ENCODE measurements at places on chromosomes 7 and 10. TPM values are rescaled to one million over a fixed set of nuclear protein-coding genes. Genes with fewer than 3 reads are reported as not detected.

The BTAF1 gene
- 54.3 TPM for total RNA-seq

GRCh38 chr7:95454438-95455045 lies 19.7 kb upstream of the PON2 start:
- H3K27me3 ChIP-seq = no peaks in the 10 kb centered on the region
- no peaks in the 10 kb centered on the region for H3K36me3 ChIP-seq
- no peak overlapping the region for H3K4me3 ChIP-seq
- H3K27ac ChIP-seq = no peak overlapping the region
- no peak for DNase-seq

DNA sequence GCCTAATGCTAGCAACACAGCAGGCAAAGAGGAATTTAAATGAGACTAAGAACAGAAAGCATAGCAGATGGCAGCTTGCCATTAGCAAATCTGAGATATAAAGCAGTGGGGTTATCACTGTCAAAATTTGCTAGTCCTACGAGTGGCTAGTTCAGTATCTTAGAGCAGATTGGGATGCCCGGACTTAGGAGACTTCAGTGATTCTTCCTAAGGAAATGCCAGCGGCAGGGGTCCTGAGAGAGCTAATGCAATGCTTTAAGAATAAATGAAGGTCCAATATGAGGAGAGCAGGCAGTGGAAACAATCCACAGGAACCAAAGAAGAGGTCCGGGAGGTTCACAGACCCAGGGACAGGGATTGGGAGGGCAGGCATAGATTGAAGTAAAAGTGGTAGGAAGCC lies 169.3 kb upstream of the NPSR1 start:
- DNase-seq = peak; percentile 58
- no peak overlapping the region for H3K27ac ChIP-seq
- no peaks in the 10 kb centered on the region for H3K4me1 ChIP-seq
- no peaks in the 10 kb centered on the region for H3K36me3 ChIP-seq
- no peak overlapping the region for H3K4me3 ChIP-seq
- H3K27me3 ChIP-seq = no peaks in the 10 kb centered on the region

DNA sequence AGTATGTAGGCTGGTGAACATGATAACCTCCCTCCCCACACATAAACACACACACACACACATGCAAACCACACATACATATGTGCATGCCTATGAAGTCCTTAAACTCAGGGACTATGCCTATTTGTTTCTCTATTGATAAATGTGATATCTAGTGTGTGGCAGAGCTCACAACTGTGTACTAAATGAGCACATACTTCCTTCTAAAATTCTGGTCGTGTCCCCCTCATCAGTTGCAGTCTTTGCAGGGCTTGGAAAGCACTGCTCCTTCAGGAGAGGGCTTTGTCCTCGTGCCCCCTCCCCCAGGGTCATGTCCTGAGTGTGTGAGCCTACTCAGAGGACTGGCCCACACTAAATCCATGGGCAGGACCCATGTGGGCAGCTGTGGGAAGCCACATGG lies 94.0 kb downstream of the SFMBT2 start:
- H3K4me3 ChIP-seq = no peak overlapping the region
- H3K4me1 ChIP-seq = no peaks in the 10 kb centered on the region
- DNase-seq = no peak

DNA sequence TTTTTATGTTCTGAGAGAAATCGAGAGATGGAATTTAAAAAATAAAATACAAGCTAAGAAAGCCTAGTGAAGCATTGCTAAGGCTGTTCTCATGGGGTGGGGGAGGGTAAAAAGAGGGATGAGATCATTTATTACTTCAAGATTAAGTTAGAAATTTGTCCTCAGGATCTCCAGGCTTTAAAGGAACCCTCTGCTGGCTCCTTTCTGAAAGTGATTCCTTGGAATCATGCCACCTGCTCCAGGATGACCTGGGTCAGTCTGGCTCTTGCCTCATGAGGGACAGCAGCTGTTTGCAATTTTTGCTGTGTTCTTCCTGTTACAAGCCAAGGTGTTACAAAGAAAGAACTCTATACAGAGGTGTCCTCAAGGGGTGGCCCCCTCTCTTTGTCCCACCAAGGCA lies 69.8 kb downstream of the CDK1 start:
- no peak overlapping the region for H3K4me3 ChIP-seq
- no peaks in the 10 kb centered on the region for H3K4me1 ChIP-seq
- H3K27me3 ChIP-seq = no peaks in the 10 kb centered on the region

GRCh38 chr7:150355666-150356059 lies 13.0 kb upstream of the REPIN1 start:
- no peak overlapping the region for H3K4me3 ChIP-seq
- H3K4me1 ChIP-seq = no peaks in the 10 kb centered on the region

DNA sequence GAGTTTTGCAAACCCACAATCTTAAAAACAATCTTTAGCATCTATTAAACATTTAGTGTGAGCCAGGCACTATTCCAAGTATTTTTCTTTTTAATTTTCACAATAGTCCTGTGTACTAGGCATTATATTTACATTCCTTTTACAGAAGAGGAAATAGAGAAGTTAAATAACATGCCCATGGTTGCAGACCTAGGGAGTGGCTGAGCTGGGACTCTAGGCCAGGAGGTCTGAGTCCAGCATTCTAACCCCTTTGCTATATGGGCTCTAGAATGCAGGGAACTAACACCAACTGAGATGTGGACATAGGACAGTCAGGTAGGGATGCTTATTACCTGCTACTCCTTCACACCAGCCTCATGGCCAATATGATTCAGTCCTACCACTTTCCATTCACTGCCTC lies 243.8 kb downstream of the XPNPEP1 start:
- no peaks in the 10 kb centered on the region for H3K4me1 ChIP-seq
- no peak overlapping the region for H3K27ac ChIP-seq
- no peaks in the 10 kb centered on the region for H3K27me3 ChIP-seq
- no peaks in the 10 kb centered on the region for H3K36me3 ChIP-seq
- no peak overlapping the region for H3K4me3 ChIP-seq

GRCh38 chr10:31346953-31347352 lies 27.9 kb downstream of the ZEB1 start:
- no peaks in the 10 kb centered on the region for H3K27me3 ChIP-seq
- no peak overlapping the region for H3K4me3 ChIP-seq
- no peak overlapping the region for H3K27ac ChIP-seq
- no peaks in the 10 kb centered on the region for H3K4me1 ChIP-seq

DNA sequence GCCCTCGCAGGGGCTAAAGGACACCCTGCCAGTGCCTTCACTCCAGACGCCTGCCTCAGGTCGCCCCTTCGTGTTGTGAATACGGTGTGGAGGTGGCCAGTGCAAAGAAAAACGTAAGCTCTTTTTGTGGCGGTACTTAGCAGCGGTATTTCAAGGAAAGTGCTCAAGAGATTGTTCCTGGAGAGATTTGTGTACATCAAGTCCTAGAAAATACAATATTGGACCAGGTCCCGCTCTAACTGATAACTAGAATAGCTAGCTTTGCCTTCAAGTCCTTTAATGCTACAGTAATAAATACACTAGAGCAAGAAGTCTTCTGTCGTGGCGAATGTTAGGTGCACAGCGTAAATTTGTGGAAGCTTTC lies 689 bp downstream of the PLCE1 start:
- DNase-seq = no peak
- no peaks in the 10 kb centered on the region for H3K27me3 ChIP-seq
- H3K4me3 ChIP-seq = peak overlapping the region; percentile 85
- H3K4me1 ChIP-seq = peaks cover 9% of the 10 kb centered on the region
- no peak overlapping the region for H3K27ac ChIP-seq

All from endodermal cell (in vitro differentiated cells).